Activated T-cell treated with anti-CD3 and anti-CD28 coated beads for 4 hours (primary cell): ENCODE measurements at places on chromosomes 4 and X.

- DNase-seq: no peak
Observed at GRCh38 chrX:123219916-123220315, 35.8 kb downstream of the GRIA3 start.

- DNase-seq: no peak
Observed at GRCh38 chr4:833156-833555, 7.2 kb upstream of the CPLX1 start.

DNA sequence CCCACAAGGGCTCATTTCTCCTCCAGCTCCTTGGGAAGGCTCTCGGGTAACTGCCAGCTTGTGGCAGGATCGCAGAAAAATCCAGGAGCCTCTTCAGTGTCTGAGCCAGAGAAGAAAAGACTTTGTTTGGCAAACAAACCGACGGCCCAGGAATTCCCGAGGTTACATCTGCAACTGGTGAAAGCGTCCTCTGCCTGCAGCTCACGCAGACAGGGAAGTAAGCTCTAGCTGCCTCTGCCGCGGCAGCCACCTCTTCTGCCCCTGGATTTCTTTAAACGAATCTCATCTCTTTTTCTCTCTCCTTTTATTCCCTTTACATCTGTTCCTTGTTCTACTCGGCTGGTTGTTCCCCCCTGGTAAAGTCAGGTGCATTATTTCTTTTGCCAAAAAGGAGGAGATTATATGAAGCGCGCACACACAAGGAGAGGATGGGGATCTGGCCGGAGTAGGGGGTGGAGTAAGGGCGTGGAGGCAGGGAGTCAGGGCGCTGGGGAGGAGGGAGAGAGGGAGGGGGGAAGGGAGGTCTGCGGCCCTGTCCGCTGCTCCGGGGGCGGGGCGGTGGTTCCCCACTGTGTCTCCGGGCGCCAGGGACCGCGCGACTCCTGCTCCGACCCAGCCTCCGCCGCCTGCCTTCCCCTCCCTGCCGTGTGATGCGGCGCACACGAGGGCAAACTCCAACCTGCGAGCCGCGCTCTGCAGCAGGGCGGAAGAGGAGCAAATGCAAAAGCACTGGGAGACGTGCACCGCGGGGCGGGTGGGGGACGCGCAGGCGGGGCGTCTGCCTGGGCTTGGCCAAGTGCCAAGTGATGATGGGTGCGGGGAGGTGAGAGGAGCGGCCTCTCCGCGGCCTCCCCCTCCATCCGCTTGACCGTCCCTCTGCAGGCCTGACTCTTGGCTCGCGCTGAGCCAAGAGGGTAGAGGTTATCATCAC is at the start of gene DCHS2:
Gene DCHS2 (minus strand): TSS at position 459 of the 931 bp plus-strand sequence. CDS start 444 bp downstream, at position 15.
- DNase-seq: no peak

DNA sequence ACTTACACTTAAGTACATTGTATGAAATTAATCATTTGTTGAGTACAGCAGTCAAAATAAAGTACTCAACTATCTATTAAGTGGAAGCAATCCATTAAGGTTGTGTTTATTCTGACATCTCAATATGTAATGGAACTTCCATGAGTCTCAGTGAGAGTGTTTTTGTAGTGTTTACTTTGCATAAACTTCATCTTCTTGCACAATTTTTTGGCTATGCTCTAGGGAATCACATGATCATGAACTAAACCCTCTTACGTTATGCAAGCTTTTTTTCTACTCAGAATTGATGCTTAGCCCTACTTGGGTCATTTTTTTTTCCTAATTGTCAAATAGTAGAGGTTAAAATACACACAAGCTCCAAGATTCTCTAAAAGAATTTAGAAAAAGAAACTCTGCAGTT is 21.1 kb upstream of the PIGA start:
- DNase-seq: no peak

- no peak for DNase-seq
Observed at GRCh38 chr4:115152081-115152480, 38.7 kb upstream of the NDST4 start.

GRCh38 chr4:52983563-52984303 is 121.6 kb downstream of the RASL11B start:
- no peak for DNase-seq

- no peak for DNase-seq
Observed at GRCh38 chrX:40411340-40412111, 169.2 kb upstream of the ATP6AP2 start.

- no peak for DNase-seq
Observed at GRCh38 chrX:64184396-64184795, 21.1 kb downstream of the AMER1 start.

GRCh38 chr4:107734120-107734519 is 14.1 kb upstream of the PAPSS1 start:
- no peak for DNase-seq

GRCh38 chrX:46165411-46165810 is 379.8 kb downstream of the ZNF674 start:
- no peak for DNase-seq

DNA sequence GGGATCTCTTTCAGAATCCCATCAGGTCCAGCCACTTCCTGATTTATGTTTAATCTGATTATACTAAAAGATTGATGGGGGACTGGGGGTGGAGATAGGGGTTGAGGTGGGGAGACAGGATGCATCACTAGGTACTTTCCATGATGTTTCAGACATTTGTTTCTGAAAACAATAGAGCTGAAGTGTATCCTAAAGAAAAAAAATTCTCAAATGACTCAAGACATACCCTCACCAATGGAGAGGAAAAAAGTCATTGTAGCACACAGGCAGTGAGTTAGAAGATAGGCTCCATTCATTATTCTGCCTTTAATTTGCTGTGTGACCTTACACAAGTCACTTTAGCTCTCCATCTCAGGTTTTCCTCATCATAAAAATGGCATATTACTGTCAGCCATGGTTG is 33.1 kb downstream of the LHFPL1 start:
- DNase-seq: no peak

GRCh38 chrX:125293850-125294780 is 25.6 kb upstream of the TEX13C start:
- no peak for DNase-seq

GRCh38 chr4:146927695-146928094 is 18.0 kb downstream of the TTC29 start:
- DNase-seq: no peak

DNA sequence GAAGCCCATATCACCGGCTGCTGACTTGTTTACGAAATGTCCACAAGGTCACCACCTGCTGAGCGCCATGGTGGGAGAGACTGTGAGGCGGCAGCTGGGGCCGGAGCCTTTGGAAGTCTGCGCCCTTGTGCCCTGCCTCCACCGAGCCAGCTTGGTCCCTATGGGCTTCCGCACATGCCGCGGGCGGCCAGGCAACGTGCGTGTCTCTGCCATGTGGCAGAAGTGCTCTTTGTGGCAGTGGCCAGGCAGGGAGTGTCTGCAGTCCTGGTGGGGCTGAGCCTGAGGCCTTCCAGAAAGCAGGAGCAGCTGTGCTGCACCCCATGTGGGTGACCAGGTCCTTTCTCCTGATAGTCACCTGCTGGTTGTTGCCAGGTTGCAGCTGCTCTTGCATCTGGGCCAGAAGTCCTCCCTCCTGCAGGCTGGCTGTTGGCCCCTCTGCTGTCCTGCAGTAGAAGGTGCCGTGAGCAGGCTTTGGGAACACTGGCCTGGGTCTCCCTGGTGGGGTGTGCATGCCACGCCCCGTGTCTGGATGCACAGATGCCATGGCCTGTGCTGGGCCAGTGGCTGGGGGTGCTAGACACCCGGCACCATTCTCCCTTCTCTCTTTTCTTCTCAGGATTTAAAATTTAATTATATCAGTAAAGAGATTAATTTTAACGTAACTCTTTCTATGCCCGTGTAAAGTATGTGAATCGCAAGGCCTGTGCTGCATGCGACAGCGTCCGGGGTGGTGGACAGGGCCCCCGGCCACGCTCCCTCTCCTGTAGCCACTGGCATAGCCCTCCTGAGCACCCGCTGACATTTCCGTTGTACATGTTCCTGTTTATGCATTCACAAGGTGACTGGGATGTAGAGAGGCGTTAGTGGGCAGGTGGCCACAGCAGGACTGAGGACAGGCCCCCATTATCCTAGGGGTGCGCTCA is 8.7 kb upstream of the MSANTD1 start:
- no peak for DNase-seq

- no peak for DNase-seq
Observed at GRCh38 chr4:115470763-115471162, 357.3 kb upstream of the NDST4 start.

DNA sequence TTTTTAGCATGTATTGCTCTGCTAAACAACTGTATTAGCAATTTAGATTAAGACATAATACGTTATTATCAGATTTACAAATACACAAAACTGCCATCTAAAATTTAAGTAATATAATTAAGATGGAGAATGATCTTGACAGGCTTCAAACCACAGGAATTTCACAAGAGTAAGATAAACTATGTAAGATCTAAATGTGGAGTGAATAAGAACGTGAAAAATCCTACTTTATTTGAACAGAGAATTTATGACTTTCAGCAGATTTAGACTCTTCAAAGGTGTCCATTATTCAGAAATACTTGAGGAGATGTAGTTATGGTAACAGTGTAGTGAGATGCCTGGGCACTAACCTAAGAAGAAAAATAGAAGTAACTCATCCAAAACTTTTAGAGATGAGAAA is 73.2 kb downstream of the SLC4A4 start:
- DNase-seq: no peak

DNA sequence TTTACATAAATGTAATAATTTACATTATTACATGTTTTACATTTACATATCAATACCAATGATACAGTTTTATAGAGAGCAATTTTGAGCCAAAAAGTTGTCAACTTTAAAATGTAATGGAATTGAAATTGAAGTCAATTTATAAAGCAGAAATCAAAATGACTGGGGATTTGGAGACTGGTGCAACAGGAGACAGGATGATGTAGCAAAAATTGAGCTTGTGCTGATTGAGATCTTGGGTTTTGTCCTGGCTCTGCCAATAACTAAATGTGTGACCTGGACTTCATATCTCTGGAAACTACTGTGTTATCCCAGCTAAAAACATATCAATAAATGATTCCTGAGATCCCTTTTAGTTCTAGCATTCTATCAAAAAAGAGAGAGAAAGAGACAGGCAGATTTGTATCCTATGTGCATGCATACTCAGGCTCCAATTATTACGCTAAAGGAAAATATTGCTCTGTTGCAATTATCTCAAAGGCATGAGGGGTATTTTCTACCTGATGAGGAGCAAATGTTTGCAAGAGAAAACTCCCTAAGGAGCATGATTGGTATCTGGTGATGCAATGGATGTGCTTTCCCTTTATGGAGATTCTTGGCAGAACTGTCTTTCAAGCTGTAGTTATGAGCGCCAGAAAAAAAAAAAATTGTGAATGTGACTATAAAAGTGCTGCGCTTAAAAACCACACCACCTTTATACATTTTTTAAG is 14.7 kb downstream of the EXOC1L start:
- DNase-seq: no peak

GRCh38 chrX:110733166-110733565 is 62.5 kb downstream of the CHRDL1 start:
- DNase-seq: no peak

DNA sequence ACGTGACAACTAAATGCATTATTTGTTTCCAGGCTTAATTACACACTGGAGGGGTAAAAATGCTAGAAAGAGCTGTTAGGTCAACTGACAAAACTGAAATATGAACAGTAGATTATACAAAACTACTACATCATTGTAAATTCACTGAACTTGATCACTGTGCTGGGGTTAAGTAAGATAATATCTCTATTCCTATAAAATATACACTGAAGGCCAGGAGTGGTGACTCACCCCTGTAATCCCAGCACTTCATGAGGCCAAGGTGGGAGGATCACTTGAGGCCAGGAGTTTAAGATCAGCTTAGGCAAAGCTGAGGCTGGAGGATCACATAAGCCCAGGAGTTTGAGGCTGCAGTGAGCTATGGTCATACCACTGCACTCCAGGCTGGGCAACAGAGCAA is 31.8 kb upstream of the NKX6-1 start:
- no peak for DNase-seq

DNA sequence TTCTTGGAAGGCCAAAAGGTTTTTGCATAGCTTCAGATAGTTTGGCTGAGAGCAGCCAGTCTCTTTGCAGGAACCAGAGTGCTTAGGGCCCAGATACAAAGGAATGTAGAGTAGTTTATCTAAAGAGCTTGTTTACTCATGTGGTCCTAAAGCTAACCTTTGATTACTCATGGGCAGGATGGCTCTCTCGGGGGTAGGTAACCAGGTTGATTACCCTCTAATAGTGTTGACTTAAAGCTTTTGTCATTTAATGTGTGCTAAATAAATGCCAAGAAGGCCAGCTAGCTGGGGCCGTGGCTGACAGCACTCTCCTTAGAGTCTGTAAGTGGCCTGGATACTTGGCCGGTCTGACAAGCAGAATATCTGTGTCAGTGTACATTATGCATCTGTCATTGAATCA is 69.7 kb upstream of the MAGEB16 start:
- no peak for DNase-seq
